ENCODE measurements at places on chromosomes 12 and 14.

DNA sequence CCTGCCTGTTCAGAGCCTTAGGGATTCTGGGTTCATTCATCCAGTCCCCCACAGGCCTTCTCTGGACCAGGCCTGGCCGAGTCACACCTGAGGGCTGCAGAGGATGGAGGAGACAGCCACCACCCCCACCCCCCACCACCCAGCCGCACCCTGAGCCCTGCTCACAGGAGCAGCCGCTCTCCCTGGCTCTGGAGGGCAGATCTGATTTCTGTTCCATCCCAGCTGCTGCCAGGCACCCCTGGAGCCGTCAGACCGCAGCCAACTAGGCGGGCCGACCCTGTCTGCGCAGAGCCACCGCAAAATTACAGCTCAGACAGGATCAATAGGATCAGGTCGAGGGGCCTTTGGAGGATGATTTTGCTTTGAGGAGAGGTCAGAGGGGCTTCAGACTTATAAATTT, 154.6 kb upstream of the MYL2 start:
- no peak for DNase-seq

DNA sequence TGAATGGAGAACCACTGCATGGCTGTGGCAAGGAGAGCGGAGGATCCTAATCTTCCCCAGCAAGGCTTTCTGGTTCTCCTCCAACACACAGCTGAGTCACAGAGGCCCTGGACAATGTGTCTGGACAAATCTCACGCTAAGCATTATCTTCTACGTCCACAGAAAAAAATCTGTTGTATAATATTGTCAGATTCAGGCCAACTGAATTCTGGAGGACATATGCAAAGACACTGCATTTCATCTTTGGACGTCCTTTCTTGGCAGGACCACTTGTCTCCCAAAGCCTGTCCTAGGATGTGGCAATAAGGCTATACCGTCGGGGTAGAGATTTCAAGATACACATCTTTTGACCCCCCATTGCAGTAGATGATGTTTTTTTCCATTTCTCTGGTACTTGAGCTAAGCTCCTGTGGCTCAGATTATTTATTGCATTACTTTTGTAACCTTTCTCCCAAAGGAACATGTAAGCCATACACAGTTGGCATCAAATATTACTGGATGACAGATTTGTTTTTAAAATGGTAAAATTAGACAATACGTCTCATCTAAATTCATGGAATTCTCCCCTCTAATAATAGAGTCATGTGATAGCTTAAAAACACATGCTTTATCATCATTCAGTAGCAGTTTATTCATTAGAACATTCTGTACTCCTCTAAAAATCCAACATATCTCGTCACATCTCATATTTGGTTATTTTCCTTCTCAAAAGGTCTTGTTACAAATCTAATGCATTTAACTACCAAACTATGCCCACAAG, 19.4 kb downstream of the LMO3 start:
- DNase-seq, result no peak

DNA sequence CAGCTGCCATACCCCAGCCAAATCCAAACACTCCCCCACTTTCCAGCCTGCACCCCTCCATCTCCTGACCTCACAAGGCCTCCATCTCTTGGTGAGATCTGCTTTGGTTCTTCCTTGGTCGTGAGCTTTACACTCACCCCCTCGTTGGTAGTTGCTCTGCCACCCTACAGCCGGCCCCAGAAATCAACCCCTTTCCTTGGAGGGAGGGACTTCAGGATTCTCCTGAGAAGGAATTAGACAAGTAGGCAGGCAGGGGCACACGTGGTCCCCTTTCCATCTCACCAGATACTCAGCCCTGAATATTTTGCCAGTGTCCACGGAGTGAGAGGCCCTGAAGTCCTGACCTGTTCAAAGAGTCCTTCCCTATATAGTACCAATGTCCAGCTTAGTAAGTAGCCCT, 120.0 kb upstream of the PWP1 start:
- no peak for DNase-seq

- DNase-seq, result no peak
These were observed 202.4 kb downstream of the ITPR2 start for GRCh38 chr12:26630546-26631027.

Data from left hindlimb (tissue), 1 donor.